Endodermal cell (in vitro differentiated cells): ENCODE measurements at places on chromosomes 2 and 18. TPM values are rescaled to one million over a fixed set of nuclear protein-coding genes. Genes with fewer than 3 reads are reported as not detected.

NCKAP5 gene
- 0.59 and 0.92 TPM in 2 replicates for total RNA-seq

DSEL gene
- total RNA-seq: 3.9 to 6.0 TPM (median 5.9 TPM) in 3 replicates

DNA sequence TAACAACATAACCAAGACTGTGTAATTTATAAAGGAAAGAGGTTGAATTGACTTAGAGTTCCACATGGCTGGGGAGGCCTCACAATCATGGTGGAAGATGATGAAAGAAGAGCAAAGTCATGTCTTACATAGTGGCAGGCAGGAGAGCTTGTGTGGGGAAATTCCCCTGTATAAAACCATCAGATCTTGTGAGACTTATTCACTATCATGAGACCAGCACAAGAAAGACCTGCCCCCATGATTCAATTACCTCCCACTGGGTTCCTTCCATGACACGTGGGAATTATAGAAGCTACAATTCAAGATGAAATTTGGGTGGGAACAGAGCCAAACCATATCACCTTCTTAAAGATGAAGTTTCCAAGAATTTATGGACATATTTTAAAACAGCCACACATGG, 2.5 kb upstream of the IL36RN start:
- no peak overlapping the region for H3K4me3 ChIP-seq
- H3K27me3 ChIP-seq: peaks cover 7% of the 10 kb centered on the region
- H3K27ac ChIP-seq: no peak overlapping the region
- H3K4me1 ChIP-seq: no peaks in the 10 kb centered on the region
- no peak for DNase-seq

GRCh38 chr2:22450831-22451230, 934.1 kb upstream of the KLHL29 start:
- H3K36me3 ChIP-seq: no peaks in the 10 kb centered on the region
- H3K27ac ChIP-seq: no peak overlapping the region
- no peaks in the 10 kb centered on the region for H3K27me3 ChIP-seq

GYPC gene
- total RNA-seq: 18.9 to 23.2 TPM (median 21.5 TPM) in 3 replicates

DNA sequence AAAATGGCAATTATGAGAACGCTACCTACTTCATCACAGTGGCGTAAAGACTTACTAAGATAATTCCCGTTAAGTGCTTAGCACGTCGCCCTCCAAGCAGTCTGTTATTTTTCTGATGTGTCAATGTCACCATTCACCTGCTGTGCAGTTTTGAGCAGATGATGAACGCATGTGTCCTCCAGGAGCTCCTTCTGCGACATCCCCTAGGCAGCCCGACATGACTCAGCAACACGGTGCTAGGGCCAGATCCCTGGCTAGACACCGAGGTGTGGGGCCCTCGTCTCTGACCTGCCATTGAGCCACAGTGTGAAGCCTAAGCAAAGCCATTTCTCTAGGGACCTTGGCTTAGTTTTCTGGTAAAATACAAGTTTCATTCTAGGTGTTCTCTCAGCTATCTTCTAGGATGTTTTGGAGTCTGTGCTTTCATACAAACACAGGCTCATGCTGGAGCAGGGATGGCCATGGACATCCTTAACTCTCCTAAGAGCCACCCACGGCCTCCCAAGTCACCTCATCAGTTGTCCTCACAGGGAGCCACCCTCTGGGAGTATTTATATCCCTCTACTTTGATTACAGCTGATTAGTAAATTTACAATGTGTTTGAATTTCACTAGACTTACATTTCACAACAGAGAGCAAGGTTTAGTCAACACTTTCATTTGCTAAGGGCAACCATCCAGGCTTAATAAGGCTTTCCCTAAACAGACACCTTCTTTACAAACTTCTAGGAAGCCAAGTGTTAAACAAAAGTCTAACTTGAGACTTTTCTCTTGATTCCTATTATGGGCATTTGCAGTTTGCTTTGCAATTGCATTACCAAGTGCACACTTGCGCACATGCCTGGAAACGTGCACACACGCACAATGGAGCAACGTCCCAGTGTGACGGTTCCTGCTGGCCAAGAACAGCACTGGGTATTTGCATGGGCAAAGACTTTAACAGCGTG, 376.8 kb upstream of the ID2 start:
- peaks cover 5% of the 10 kb centered on the region for H3K4me1 ChIP-seq
- no peaks in the 10 kb centered on the region for H3K27me3 ChIP-seq
- H3K27ac ChIP-seq: no peak overlapping the region
- no peak overlapping the region for H3K4me3 ChIP-seq
- H3K36me3 ChIP-seq: no peaks in the 10 kb centered on the region

GRCh38 chr2:235802542-235802941, 308.7 kb downstream of the AGAP1 start:
- peaks cover 19% of the 10 kb centered on the region for H3K27me3 ChIP-seq
- peaks cover 26% of the 10 kb centered on the region for H3K36me3 ChIP-seq
- no peak overlapping the region for H3K27ac ChIP-seq

ECEL1 gene
- 1.6 to 2.8 TPM (median 2.4 TPM) in 3 replicates for total RNA-seq

DNA sequence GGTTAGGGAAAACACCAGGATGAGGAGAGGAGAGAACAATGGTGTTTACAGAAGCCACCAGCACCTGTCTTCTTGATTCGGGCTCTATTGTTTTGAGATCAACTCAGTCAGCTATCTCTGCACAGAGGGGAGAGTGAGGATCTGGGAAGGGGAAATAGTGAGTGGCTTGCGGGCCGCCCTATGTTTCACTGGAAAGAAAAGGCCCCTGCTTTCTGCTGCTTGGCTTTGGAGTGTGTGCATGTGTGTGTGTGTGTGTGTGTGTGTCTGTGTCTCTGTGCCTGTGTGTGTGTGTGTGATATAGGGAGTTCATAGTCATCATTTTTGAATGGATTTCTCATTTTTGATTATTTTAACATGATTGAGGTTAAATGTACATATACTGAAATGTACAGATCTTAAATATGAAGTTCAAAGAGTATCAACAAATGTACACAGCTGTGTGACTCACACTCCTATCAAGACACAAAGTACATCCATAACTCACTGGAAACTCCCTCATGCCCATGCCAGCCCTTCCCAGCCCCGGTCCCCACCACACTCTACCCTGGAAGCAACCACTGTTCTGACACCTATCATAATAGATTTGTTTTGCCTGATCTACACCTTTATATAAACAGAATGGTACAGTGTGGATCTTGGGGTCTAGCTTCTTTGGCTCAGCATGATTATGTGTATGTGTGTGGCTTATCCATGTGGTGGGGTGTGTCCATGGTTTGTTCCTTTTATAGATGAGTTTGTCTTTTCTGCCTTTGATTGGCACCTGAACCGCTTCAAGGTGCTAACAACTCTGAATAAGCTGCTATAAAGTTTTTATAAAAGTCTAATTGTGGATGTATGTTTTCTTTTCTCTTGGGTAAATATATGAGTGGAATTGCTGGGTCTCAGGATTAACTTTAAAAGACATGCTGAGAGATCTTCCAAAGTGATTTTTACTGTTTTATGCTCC, 258.3 kb downstream of the SETBP1 start:
- peak overlapping the region; percentile 84 for H3K27ac ChIP-seq
- H3K4me1 ChIP-seq: peaks cover 9% of the 10 kb centered on the region
- H3K27me3 ChIP-seq: no peaks in the 10 kb centered on the region
- peak overlapping the region; percentile 12 for H3K4me3 ChIP-seq
- peaks cover 20% of the 10 kb centered on the region for H3K36me3 ChIP-seq

DNA sequence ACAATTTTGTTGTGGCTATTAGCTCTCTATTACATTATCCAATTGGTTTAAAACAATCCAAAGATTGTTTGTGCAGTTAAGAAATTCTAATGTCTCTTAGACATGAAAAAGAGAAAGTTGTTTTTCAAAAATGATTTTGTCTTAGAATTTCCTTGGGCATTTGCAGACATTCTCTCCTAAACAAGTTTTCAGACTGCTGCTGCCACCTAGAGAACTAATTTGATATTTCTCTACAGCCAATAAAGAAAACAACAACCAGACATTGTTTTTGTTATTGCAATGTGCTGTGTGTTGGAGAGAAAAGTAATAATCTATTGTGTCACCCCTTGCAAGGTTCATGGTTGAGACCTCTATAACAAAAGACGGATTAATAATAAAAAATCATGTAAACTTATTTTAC, 119.0 kb upstream of the SYT4 start:
- DNase-seq: no peak
- no peak overlapping the region for H3K27ac ChIP-seq
- H3K4me1 ChIP-seq: no peaks in the 10 kb centered on the region
- no peak overlapping the region for H3K4me3 ChIP-seq

- peaks cover 8% of the 10 kb centered on the region for H3K27me3 ChIP-seq
- H3K4me1 ChIP-seq: no peaks in the 10 kb centered on the region
- H3K36me3 ChIP-seq: no peaks in the 10 kb centered on the region
- no peak overlapping the region for H3K27ac ChIP-seq
- no peak for DNase-seq
- H3K4me3 ChIP-seq: no peak overlapping the region
These were observed 69.6 kb downstream of the RDH14 start for GRCh38 chr2:18490901-18491300.

DNA sequence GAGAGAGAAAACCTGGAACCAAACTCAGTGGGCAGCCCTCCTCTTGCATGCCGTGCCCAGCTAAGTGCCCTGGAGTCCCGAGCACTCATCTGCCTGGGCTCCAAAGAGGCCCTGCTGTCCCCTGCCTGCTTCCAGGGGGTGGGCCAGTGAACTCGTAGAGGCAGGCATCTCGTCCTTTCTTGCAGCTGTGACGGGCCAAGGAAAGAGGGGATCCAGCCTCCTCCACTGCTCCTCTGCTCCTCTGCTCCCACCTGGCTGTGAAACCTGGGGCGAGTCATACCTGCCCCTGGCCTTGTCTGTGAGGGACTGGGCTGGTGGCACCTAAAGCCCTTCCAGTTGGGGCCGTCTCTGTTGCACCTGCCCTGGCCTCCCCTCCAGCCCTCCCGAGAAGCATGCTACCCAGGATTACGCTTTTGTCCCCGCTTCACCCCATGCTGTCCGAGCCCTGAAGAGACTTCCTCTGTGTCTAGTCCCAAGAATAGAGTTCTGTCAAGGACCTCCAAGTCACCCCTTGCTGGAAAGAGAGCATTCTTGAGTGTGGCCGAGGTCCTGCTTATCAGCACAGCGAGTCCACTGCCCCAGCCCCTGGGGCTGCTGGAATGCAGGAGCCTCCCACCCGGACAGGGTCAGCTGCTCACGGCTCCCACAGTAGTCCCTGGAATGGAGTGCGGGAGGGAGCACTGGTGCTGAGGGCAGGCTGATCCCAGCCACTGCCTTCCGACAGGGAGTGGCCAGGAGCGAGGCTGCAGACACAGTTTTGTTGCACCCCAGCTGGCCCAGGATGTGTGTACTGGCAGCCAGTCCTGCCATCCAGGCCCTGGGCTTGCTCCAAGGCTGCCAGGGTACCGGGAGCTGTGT, 14.3 kb downstream of the KCNK3 start:
- no peaks in the 10 kb centered on the region for H3K27me3 ChIP-seq
- DNase-seq: peak; percentile 73
- no peaks in the 10 kb centered on the region for H3K36me3 ChIP-seq

DNA sequence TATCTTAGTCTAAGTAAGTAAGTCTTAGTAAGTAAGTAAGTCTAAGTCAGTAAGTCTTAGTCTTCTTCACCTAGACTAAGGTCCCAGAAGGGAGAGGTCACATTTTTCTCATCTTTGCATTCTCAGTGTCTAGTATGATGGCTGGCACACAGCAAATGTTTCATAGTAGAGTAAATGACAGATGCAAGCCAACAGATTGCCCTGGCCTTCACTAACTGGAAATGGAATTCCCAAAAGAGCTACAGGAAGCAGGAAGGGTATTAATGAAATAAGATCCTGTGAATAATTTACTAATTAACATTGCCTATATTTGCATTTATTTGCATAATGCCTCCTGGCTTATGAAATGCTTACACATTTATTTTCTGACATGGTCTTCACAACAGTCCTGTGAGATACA, 221.6 kb downstream of the RAD51AP2 start:
- H3K4me3 ChIP-seq: no peak overlapping the region
- no peaks in the 10 kb centered on the region for H3K36me3 ChIP-seq
- no peaks in the 10 kb centered on the region for H3K27me3 ChIP-seq
- no peak overlapping the region for H3K27ac ChIP-seq
- no peaks in the 10 kb centered on the region for H3K4me1 ChIP-seq
- DNase-seq: no peak

CNDP1 gene
- total RNA-seq: 0.21 to 0.42 TPM in 2 of 3 replicates, not detected in the other

DNA sequence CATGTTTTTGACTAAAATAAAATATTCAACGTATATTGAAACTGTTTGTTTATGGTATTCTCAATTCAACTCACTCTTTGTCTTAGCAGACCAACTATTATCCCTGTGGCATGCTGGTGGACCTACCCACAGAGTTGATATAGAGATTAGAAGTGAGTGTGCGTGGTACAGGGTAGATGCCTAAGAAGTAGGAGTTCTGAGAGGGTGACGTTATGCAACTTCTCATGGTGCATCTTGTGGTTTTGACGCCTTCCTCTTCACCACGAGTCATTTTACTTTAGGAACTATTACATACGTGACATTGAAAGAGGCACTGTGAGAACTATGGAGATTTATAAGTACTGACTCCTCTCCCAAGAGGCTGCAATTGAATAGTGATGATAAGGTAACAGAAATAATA, 26.6 kb upstream of the NAPG start:
- DNase-seq: no peak
- H3K27me3 ChIP-seq: no peaks in the 10 kb centered on the region
- no peak overlapping the region for H3K27ac ChIP-seq
- H3K4me3 ChIP-seq: no peak overlapping the region
- H3K4me1 ChIP-seq: no peaks in the 10 kb centered on the region

DNA sequence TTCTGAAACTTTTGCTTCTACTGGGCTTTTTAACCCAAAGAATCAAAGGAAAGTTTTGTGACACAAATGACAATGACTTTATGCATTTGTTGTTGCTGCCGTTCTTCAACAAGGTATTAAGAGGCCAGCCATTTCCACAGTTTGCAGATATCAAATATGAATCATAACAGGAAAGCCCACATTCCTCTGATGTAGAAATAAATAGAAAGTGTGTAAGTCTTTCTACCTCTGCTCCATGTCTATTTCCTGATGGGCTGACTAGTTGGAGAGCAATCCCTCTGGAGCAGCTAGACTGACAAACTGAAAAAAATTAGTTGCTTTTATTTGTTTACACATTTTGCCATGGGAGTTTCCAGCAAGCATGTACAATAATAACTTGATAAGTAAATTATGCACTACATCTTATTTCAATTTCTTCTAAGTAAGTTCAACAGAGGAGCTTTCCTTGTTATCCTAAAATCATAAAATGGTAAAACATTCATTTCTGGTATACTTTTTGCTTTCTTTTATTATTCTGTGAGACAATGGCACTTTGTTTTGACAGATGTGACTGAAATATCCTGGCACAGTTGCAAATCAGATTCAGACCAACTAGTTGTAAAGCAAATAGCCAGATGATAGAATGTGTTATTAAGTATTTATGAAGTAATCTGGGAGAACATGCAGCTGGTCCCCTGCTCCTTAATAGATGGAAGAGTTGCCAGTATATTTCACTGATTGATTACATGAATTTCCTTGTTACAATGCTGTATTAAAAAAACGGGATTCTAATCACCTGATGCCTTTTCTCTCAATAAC, 266.7 kb downstream of the METTL4 start:
- no peaks in the 10 kb centered on the region for H3K36me3 ChIP-seq
- H3K4me1 ChIP-seq: no peaks in the 10 kb centered on the region
- no peak for DNase-seq

CROCC2 gene
- not detected in 3 replicates for total RNA-seq
